ENCODE measurements at places on chromosomes 12 and 14.
A peak's percentile ranks its signal among the peaks of the same experiment; 100 is the strongest.

GRCh38 chr12:116818341-116818856 is 62.8 kb downstream of the HRK start:
- peak; percentile 69 for DNase-seq

DNA sequence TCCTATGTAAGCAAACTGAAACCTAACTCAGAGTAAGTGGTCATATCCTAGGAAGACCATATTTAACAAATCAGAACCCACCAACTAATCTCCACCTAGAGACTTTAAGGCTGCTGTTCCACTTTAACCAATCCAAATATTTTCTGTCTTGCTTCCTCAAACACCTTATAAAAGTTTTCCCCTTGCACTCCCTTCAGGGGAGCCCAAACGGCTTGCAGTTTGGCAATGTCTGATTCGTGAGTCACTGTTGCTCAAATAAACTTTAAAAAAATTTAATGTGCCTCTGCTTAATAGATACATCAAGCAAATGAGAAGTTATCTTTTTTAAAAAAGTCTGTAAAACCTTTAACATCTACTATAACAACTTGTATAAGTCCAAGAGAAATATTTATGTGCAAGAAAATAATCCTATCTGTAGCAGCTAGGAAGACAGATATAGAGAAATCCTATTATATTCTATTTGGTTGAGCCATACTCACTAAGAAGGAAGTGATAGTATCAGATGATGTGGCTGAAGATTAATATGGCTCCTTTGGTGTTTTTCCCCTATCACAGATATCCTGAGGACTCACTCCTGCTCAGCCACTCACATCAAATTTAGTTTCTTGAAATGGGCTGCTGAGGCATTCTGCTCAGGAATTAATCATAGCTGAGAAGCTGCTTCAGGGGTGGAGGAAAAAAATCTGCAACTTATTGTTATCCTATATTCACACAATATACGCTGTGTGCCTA is 65.1 kb upstream of the DUSP6 start:
- no peak for DNase-seq

- no peak for DNase-seq
These were observed 40.2 kb downstream of the MOK start for GRCh38 chr14:102264775-102265174.

DNA sequence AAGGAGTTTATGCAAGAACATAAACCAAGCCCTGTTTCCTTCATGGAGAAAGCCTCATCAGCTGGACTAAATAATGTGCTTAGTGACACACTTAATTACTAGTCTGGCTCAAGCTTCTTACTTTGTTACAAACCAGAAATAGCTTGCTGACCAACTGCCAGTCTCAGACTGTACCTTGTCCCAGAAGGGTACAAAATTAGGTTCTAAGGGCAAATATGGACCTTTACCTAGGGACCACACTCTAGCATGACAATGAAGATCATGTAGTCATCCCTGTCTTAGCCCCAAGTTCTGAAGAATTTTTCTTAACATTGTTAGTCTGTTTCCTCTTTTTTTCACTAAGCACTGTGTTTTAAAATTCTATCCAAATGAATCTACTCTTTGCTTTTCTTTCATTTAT is 2.2 kb downstream of the AMN1 start:
- DNase-seq: no peak

DNA sequence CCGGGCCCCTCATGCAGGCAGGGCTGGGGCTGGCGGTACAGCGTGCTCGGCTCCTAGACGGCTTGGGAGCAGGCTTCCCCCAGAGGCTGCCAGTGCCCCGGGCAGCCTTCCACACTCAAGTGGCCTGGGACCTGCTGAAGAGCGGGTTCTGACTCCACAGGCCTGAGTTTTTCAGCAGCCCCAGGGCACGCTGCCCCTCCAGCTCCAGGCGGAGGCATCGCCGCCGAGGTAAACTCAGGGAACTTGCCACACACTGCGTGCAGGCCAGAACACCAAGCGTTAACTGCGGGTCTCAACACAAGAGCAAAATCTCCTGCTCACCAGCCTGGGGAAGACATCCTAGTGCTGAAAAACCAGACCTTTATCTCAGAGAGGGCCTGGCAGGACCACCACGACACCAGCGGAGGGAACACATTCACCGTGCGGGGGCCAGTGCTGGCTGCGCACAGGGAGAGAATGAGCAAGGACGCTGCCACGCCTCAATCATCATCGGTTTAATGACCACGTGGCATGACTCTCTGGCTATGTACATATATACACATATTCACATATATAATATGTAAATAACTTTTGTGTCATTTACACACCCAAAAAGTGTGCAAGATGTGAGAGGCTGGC is 21.3 kb downstream of the PSMC1 start:
- DNase-seq: no peak

- no peak for DNase-seq
These were observed 274.9 kb upstream of the LMO3 start for GRCh38 chr12:16880864-16881285.

DNA sequence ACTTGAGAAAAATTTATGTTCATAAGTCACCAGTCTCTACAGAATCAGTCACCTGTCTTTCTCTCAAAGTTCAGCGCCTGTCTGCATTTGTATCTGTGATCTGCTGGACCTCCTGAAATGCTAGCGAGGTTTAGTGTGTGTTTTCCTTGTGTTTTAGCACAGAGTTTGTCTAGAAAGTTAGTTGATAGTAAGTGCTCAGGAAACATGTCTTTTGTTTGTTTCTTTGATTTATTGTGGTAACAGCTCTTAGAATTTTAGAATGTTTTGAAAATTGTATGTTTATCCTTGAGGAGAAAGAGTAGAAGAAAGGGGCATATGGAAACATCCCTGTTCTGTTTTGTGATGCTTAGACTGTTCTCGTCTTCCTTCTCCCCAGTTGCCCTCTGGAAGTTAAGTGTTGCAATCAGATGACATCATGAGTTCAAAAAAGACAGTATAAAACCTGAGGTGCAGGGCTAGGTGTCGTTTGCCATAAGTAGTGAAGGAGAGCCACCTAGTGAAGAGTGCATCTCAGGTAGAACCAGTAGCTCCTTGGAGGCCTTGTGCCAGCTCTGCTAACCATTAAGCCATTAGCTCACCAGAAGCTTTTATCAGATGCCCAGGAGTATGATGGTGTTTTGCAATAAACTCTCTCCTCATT is 44.8 kb downstream of the FBXW8 start:
- peak; percentile 22 for DNase-seq

GRCh38 chr12:96401076-96401871 is 1.0 kb upstream of the CDK17 start:
- DNase-seq: peak; percentile 84

DNA sequence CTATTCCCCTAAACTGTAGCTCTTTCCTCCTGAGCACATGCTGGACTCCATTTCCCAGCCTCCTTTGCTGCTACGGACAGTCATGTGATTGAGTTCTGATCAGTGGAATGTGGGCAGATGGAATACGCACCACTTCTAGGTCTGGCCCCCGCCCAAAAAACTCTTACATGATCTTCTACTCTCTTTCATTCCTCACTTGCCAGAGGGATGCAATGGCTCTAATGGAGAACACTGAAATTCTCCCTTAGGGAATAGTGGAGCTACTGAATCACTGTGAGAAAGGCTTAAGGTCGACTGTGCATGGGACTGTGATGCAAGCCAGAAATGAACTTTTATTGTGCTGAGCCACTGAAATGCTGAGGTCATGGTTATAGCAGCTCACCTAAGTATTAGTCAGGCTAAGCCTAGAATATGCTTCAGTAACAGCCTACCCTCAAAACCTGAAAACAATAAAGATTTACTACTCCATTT is 13.0 kb upstream of the TMED2 start:
- no peak for DNase-seq

DNA sequence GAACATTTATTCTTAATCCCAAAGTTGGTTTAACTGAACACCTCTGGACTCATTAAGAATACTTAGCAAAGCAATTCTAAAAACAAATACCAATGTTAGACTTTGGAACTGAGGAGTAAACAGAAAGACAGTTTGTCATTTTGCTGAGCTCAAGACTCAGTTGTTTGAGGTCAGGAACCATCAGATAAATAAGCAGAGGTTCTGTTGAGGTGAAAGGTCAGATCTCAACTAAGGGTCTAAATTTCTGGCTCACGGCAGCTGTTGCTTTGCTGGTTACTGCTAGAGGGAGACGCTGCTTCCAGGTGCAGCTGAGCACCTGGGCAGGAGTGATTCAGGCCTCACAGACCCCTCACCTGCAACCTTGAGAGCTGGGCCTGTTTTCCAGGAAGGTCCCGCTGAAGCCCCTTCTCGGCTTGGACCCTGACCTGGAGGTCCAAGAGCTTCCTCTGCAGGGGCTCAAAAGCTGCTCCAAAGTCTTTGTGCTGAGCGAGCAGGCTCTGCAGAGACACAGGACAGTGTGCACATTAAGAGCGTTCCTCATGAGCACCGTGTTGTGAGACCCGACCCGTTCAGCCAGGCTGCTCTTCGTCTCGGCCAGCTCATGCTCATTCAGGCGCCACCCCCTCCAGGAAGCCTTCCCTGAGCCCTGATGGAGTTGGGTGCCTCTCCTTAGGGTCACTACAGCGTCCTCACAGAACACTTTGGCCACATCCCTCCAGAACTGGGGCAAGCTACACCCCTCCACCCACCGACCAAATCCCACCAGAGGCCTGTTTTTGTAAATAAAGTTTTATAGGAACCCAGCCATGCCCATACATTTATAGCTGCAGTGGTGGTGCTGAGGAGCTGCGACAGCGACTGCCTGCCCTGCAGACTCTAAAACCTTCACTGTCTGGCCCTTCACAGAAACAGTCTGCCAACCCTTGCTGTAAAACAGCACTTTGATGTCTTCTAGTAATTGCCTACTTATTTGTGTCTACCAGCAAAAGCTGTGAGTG is 72.0 kb downstream of the SYNE3 start:
- DNase-seq: no peak

DNA sequence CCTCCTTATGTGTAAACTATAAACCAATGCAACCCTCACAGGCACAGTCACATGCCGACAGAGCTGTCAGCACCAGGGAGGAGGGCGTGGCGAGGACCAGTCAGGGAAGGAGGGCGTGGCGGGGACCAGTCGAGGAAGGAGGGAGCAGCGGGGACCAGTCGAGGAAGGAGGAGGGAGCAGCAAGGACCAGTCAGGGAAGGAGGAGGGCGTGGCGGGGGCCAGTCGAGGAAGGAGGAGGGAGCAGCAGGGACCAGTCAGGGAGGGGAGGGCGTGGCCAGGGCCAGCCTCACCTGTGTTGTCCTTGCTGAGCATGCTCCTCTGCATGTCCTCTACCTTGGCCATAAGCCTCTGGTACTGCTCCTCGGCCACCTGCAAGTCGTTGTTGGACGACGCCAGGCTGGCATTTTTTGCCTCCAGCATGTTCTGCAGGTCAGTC is 24.2 kb downstream of the GOLGA3 start:
- no peak for DNase-seq

GRCh38 chr14:104561632-104562495 is 17.7 kb upstream of the C14orf180 start:
- no peak for DNase-seq

GRCh38 chr12:109131154-109132050 is 15.0 kb downstream of the ACACB start:
- no peak for DNase-seq

DNA sequence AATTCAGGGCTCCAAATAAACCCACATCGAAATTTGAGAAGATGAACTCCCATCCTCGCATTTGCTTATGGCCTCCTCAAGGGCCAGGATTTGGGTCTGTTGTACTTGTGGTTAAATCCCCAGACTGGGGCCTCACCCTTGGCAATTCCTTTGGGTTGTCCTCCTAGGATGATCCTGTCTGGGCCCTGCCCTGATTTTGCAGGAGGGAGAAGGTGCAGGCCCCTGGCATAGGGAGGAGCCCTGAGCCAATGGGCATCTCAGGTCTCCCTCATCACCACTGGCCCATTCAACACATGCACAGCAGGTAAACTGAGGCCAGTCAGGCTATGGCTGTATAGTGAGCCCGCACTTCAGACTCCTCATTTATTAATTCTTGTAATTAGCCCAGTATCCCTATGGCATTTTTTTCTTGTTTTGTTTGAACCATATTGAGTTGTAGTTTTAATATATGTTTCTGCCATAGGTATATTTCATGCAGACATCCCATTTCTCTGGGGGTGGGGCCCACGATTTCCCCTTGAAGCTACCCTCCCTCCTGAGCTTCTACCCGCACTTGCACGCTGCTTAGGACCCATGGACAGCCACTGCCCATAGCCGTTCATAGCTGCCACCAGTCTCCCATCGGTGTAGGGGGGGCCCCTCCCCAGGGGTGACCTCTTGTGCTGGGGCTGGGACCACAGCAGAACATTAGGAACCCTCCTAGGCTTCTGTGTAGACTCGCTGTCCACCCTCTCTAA is 67.1 kb upstream of the DDX11 start:
- DNase-seq: no peak

DNA sequence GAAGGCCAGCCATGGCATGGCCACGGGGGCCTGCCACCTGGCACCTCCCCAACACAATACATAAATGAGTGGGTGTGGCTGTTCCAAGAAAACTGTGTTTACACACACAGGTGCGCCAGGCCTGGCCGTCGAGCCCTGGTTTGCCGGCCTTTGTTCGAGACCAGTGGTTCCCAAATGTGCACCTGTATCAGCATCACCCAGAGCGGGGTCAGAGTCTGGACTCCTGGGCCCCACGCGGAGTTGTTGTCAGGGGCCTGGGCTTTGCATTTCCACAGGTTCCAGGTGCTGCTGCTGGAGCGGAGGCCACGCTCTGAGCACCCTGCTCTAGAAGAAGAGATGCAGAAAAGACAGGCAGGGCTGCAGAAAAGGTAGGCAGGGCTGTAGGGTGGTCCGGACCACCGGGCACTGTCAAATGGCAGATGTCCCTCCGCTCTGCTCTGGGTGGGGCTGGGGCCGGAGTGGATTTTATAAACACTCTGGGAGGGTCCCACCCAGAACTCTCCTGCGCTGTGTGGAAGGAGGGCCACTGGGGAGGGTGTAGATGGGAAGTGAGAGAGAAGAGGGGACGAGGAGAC is 4.2 kb upstream of the ASPG start:
- no peak for DNase-seq

DNA sequence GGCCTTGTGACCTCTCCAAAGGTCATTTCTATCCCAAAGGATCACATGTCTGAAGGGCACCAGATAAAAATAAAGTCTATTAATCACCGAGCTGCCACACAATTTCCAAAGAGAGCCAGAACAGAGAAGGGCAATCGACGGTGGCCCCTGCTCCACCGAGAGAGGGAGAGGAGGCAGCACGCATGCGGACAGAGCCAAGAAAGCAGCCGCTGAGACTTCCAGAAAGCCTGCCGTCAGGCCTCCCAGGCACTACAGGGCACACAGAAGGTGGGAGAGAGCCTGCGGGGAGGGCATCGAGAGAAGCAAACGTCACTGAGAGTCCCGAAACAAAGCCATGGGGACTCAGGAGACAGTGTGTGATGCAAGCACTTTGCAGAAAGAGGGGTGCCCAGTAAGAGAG is 182.0 kb downstream of the DPF3 start:
- DNase-seq: no peak

- DNase-seq: no peak
These were observed 6.2 kb downstream of the ANKRD13A start for GRCh38 chr12:110005319-110005973.

- no peak for DNase-seq
These were observed 23.8 kb upstream of the DHRS2 start for GRCh38 chr14:23612354-23612732.

GRCh38 chr14:32724867-32725471 is 213.7 kb upstream of the NPAS3 start:
- no peak for DNase-seq

- DNase-seq: peak; percentile 23
These were observed 1.5 kb downstream of the WNT10B start for GRCh38 chr12:48969833-48970701.

Measured in erythroblast (primary cell).